NCI-H1092 treated with DMSO at 0.1 percent for 48 hours (cell line): ENCODE measurements at places on chromosomes 13 and 19.

- no peak for DNase-seq
These were observed 9.1 kb downstream of the ZNF555 start for GRCh38 chr19:2850256-2850925.

- DNase-seq, result no peak
These were observed 617.2 kb downstream of the DCT start for GRCh38 chr13:93862259-93862658.

GRCh38 chr19:38665219-38665931, 17.9 kb downstream of the ACTN4 start:
- no peak for DNase-seq

GRCh38 chr19:14354445-14354844, 26.8 kb upstream of the ADGRE5 start:
- DNase-seq, result no peak

DNA sequence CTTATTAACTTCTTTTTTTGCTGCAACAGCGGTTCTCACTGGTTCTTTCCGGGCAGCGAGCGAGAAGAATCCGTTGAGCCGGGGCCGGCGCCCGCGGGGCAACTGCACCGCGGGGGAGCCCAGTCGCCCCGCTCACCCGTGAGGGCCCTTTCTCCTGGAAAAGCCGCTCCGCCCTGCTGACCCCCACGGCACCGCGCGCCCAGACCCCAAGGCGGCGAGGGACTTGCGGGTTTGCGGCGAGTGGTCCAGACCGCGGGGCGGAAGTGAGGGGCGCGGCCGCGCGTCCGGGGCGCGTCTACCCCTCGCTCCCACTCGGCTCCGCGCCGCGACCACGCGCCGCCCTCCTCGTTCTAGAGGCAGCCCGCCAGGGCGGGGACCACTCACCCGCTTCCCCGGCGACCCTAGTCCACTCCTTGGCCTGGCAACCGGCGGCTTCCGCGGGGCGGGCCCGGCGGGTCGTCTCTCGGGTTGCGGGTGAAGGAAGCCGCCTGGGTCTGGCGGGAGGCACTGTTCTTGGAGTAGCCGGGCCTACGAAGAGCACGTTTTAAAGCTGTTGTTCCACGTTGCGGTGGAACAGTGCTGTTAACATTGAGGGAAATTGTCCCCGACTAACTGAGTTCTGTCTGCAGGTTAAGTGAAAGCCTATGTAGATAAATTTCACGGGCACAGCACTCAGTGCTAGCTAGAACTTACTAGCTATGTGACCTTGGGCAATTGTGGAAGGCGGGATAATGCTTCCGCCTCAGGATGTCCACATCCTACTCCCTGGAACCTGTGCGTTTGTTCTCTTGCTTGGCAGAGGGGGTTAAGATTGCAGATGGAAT, at the start of gene NEK3:
NEK3 (minus strand) TSS at position 439 of the 824 bp plus-strand sequence. CDS start 3,406 bp downstream, outside the sequence.
- peak; percentile 40 for DNase-seq

- DNase-seq, result no peak
These were observed 149.0 kb downstream of the LMO7 start for GRCh38 chr13:75785130-75785529.

DNA sequence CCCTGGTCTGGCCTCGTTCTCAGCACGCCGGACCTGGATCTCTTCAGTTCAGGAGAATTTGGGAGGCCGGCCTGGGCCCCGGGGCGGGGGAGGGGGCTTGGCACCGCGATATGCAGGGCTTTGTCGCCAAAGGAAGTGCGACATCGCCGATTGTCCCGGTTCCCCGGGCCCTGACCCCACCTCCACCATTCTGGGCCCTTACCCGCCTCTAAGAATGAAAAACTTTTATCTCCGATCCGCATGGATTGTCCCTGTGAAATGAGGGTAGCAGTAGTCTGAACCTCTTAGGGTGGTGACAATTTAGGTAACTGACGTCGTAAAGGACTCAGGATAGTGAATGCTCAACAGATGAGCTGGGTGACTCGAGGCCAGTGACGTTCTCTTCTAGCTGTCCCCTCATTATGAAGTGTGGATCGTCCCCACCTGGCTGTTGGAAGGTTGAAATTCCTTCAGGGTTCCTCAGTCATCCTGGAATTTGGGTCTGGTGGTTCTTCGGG, 650 bp downstream of the DDA1 start:
- no peak for DNase-seq

DNA sequence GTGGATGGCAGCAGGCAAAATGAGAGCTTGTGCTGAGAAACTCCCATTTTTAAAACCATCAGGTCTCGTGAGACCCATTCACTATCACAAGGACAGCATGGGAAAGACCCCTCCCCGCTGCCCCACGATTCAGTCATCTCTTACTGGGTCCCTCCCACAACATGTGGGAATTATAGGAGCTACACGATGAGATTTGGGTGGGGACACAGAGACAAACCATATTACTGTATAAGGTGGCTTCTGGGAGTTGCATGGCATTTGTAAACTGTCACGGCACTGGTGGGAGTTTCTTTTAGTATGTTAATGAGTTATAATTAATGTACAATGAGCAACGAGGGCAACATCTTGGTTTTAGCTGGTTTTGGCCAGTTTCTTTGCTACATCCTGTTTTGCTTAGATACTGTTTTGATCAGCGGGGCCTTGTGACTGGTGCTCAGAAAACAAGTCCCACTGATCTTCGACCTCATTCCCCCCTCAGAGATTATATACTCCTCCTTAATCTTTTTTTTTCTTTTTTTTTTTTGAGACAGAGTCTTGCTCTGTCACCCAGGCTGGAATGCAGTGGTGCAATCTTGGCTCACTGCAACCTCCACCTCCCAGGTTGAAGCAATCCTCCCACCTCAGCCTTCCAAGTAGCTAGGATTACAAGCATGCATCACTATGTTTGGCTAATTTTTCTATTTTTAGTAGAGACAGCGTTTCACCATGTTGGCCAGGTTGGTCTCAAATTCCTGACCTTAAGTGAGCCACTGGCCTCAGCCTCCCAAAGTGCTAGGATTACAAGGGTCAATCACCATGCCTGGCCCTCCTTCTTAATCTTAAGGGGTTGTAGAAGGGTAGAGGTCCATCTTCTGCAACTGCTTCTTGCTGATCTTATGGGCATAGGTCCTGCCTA, 21.3 kb upstream of the ZNF599 start:
- no peak for DNase-seq

DNA sequence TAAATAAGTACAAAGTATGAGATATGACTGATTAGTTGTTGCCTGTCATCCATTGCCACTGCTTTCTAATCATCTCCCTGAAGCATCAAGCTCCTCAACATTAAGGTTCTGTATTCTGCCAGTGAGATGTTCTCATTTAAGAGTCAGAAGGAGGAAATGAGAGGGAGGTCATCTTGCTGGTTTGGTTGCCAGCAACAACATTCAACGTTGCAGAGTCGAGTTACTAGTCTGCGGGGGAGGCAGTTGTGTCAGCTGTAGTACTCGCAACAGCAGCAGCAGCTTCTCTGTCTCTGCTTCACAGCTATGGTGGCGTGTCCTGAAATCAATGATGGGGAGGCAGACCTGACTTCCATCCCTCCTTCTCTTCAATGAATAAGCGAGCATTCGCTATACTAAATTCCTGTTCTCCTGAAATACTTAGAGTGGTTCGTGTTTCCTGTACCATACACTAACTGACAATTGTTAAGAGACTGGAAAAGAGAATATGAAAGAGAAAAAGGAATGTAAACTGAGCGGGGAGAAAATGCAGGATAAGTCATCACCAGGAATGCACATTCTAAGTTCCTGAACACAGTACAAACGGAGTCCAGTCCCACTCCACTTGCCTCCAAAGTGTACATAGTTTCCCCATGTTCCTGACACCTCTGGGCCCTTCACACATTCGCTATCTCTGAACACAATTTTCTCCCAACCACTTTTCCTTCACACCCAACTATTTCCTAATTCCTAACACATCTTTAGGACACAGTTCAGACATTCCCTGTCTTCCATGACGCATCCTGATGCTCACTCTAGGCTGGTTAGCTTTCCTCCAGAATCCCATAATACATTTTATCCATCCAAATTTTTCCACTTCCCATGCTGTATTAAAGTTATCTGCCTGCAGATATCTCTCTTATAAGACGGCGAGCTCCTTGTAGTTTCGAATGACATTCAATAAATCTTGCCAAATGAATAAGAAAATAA, 263.0 kb downstream of the KLF12 start:
- no peak for DNase-seq

- no peak for DNase-seq
These were observed 68.2 kb downstream of the RAP2A start for GRCh38 chr13:97502181-97502580.

GRCh38 chr19:46524308-46524707, 28.6 kb upstream of the PNMA8B start:
- DNase-seq, result no peak

DNA sequence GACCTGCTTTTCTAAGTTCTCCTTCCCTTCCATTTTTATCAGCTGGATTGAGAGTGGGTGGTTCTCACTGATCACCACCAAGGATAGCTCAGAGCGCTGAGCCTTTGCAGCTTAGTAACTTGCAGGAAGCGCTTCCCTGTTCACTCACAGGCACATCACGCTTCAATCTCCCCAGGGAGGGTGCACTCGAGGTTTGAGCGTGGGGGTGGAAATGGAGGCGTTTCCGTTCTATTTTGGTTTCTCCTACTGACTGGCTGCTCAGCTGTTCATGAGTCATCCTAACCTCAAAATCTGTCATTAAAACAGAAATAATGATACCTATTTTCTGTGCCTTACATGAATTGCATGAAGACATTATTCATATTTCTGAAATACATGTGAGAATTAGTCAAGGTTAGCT, 292.1 kb downstream of the SPRY2 start:
- DNase-seq, result peak; percentile 67

DNA sequence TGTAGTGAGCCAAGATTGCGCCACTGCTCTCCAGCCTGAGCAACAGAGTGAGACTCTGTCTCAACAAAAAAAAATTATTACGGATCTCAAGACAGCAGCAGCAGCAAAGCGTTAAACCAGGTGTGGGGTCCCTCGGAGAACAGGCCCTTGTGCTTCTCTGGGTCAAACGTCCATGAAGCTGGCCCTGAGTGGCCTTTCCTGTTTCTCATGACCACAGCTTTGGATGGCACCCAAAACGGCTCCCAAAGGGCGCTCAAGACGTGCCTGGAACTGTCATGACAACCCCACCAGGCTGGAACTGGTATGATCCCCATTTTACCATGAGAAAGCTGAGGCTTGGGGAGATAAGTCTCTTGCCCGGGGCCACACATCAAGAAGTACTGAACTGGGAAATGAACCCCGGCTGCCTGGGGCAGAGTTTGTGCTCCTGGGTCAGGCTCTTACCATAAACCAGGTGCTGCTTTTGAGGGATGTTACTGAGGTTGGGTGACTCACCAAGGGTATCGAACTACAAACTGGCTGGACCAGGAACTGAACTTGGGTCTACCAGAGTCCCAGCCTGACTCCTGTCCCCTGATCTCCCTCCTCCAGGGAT, 11.6 kb upstream of the SAMD1 start:
- DNase-seq, result no peak

GRCh38 chr19:47226426-47227351, 4.3 kb downstream of the BBC3 start:
- no peak for DNase-seq
